Fibroblast of skin of abdomen (primary cell): ENCODE measurements at places on chromosomes 1 and 21.

DNA sequence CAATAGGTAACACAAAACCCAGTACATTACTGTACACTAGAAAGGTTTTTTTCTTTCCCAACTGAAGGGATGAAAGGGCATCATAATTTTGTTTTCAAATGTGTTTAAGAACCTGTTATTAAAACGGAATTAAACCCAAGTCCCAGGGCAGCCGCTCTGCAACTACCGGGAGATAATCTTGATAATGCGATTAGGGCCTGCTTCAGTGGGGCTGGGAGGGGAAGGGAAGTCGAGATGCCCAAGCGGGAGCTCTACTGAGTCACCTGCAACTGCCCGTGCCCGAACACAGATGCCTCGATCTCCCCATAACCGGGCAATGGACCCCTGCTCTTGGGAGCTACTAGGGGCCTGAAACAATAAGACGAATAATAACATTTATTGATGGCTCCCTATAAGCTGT, 61.4 kb downstream of the KAZN start:
- no peak for DNase-seq

DNA sequence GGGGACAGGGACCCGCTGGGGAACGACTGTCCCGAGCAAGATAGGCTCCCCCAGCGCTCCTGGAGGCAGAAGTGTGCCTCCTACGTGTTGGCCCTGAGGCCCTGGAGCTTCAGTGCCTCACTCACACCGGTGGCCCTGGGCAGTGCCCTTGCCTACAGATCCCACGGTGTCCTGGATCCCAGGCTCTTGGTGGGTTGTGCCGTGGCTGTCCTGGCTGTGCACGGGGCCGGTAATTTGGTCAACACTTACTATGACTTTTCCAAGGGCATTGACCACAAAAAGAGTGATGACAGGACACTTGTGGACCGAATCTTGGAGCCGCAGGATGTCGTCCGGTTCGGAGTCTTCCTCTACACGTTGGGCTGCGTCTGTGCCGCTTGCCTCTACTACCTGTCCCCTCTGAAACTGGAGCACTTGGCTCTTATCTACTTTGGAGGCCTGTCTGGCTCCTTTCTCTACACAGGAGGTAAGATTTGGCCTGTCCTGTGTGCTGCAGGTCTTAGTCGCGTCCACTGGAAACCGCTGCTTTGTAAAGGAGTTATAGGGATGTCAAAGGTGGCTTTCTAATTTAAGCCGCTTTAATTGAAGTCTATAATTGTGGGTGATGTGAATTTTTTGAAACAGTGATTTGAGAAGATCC, 717 bp downstream of the UBIAD1 start:
- DNase-seq: no peak

GRCh38 chr1:32486463-32487113, 21.7 kb downstream of the ZBTB8B start:
- no peak for DNase-seq

- DNase-seq: no peak
Observed at GRCh38 chr1:101769520-101769919, 227.2 kb downstream of the OLFM3 start.

GRCh38 chr1:67058761-67059160, 4.8 kb upstream of the SLC35D1 start:
- DNase-seq: peak; percentile 25

DNA sequence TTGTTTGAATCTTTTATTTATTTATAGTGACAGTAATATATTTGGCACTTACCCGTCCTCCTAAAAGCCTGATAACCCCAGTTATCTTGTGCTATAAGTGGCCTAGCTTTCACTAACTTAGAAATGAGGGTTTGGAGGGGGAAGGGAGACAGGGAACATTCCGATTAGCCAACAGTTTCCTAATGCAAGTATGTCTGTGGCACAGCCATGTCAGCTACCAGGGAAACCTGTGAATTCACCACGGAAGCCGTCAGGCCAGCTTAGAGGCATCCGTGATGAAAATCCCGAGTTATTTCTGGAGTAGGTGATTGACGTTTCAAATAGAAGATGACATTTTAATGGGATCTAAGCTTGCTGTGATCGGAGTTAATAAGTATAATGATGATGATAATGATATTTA, 39.4 kb upstream of the BCL10 start:
- DNase-seq: no peak

DNA sequence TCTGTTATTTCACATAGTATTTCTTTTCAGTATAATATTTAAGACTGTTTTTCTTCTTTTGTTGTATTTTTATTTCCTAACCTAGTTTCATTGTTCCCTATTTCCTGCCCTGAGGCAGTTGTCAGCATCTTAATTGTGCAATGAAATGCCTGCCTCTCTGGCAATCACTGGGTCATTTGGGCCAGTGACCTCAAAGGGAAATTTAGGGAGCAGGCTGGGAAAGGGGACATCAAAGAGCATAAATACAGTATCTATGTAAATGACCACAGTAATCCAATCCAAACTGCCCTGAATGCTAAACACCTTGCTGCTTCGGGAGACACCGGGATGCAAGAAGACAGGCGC, 147.8 kb downstream of the TLR5 start:
- no peak for DNase-seq

GRCh38 chr1:99565606-99566289, 80.2 kb upstream of the PALMD start:
- no peak for DNase-seq

DNA sequence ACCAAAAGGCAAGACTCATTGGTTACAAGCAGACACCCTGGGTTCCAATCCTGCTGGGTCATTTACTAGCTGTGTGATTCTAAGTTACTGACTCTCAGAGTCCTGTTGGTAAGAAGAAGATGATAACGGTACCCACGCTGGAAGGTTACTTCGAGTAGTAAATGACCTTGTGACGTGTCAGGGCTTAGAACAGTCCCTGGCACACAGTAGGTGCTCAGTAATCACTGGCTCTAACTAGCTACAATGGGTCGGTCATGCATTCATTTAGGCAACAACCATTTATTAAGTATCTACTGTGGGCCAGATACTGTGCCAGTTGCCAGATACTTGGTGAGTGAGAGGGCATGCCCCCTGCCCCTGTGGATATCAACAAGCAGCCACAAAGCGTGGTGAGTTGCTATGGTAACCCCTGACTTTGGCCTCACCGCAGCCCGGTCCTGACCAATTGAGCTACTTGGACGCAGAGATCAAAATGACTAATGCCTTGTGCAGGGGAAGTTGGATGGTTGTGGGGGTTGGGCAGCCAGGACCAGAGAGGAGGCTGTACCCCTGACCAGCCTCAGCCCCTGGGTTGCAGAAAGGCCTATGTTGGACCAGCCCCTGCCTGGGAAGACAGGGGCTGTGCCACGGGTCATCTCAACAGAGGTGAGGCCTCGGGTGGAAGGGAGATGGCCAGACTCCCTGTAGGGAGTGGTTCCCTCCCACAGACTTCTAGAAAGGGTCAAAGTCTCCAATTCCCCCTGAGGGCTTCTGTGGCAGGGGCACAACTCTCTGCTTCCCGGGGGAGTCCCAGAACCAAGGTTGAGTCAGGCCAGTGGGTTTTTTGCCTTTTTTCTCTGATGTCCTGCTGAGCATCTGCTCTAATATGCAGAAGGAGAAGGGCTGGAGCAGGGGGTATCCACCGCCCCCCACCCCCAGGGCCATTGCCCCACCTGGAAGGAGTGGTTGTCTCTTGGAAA, 16.0 kb downstream of the DHRS3 start:
- no peak for DNase-seq

DNA sequence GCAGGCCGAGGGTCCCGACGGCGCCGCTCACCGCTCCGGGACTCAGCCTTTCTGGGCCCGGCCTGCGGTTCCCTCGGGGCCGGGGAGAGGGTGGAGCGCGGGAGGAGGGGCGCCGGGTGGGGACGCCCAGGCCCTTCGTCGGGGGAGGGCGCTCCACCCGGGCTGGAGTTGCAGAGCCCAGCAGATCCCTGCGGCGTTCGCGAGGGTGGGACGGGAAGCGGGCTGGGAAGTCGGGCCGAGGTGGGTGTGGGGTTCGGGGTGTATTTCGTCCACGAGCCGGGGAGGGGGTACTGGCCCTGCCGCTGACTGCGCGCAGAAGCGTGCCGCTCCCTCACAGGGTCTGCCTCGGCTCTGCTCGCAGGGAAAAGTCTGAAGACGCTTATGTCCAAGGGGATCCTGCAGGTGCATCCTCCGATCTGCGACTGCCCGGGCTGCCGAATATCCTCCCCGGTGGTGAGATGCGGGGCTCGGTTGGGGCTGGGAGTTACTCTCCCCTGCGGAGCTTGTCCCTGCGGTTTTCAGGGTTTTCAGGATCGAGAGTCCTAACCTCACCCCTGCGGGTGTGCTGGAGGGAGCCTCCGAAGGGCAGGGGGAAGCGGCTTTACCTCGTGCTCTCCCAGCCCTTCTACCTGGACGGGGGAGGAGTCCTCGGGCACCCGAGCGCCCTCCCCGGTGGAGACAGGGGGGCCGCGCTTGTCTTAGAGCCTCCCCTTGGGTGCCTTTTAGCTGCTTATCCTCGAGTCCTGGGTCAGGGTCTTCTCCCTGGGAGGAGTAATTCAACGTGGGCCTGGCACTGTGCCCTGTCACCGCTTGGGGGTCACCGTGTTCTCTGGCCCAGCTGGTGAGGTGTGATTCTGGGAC, 2.1 kb downstream of the SAMD11 start:
- peak; percentile 62 for DNase-seq

GRCh38 chr21:36263797-36264196, 56.2 kb upstream of the MORC3 start:
- DNase-seq: no peak

DNA sequence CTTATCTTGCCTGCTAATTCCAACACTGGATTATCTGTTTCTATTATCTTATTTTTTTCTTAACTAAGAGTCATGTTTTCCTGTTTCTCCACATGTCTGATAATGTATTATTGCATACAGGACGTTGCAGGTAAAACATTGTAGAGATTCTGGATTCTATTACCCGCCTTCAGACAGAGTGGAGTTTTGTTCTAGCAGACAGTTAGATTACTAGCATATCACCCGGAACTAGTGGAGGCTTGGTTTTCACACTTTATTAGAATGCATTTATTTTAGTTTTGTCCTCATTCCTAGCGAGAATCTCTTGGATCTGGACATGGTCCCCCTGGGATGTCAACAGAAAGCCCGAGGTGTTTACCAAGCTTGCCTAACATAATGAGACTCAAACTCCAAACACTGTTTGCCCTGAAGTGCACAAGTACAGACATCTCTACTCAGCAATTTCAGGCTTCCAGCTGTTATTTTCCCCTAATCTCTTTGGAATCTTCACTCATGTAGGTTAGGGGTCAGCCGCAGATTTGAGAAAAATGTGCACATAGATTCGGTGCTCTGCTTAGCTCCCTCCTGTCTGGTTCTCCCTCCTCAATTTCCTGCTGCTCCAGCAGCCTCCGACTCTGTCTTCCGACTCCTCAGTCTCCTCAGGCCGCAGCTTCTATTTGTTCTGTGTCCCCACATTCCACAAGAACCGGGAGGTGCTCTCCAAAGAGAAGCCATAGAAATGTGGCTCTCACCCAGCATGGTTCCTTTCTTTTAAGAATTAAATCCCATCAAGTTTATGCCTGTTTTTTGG, 36.8 kb upstream of the PTPRF start:
- DNase-seq: peak; percentile 25

DNA sequence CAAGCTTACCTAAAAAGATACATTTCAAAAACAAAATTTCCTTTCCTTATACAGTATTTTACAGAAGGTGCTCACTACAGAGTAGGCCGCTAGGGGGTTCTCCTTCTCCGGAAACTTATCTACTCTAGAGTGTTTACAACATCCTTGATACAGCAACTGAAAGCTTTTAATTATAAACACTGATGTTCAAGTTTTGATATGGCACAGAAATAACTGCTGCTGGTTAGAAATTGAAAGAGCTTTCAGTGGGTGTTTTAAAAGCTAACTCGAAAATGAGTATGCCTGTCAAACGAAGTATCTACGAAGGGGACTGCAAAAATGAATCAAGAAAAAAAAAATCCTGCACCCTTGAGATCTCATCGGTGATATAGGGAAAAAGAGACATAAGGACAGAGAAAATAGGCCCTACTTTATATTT, 1.0 kb downstream of the YOD1 start:
- DNase-seq: no peak

DNA sequence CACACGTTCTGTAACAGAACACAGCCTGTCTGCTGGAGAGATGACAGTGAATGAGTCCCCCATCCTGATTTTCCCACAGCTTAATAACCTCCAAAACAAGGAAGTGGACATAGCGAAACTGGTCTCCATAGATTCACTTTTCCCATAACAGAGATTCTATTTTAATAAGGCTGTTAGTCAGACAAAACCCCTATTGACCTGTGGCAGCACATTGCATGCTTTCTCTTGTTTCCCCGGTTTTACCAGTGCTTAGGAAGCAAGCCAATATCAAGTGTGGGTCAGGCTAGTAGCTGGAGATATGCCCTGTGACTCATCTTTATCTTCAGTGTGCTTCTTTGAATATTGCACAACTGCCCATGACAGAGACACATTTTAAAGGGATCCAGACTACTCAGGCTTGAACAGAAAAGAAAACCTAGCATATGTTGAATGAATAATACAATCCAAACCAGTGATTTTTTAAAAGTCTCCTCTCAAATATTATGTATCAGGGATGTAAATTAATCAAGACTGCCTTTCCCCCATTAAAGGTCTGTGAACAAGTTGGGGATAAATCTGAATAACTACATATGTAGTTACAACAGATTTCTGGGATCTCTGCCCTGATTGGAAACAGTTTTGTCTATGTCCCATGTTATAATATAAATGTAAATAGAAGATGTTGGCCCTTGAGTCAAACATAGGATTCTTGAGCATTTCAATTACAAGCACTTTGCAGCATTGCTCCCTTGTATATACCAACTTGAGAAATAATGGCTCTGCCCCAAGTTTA, 11.9 kb upstream of the CLDN8 start:
- peak; percentile 96 for DNase-seq

DNA sequence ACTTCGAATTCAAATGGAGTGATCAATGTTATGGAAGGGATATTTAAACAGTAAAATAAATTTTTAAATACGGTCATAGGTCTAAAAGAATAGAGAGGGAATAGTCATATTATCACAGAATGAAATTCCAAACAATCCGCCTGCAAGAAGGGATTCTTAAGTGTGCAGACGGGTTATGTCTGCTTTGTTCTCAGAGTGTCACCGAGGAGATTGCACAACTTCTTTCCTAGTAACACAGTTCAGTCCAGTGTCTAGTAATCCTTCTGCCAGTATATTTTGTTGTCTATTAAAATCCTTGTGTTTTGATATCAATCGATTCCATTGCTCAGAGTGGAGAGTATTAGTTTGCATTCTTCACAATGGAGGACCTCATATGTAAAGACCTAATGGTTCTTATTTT, 48.4 kb downstream of the LRRC53 start:
- DNase-seq: no peak

DNA sequence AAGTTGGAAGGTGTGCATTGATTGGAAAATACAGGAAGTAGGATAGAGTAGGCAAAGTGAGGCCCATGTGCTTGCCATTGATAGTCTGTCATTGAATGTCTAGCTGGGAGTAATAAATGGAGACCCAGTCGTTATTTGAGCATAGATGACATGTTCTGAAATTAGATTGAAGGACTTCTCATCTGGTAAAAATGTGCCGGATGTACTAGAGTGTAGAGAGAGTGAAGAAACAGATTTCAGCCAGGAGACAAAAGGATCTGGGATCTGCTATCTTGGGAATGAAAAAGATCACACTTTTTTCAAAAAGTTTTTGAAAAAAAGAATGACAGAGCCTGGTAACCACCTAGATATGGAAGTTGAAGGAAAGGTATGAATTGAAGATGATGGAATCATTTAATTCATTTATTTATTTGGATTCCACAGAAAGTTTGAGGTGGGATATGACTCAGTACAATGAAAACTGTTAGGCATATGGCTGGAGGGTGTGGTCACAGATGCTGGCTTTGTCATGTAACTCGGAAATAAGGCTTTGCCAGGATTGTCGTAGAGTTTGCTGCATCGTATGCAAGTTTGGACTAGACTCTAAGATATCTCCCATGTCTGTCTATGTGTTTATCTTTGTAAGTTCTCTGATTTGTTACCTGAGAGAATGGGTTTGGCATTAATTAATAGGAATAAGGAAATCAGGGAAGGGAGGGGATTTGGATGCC, 137.1 kb downstream of the PBX1 start:
- peak; percentile 48 for DNase-seq
